Gastroesophageal sphincter (tissue), 4 donors: ENCODE measurements at places on chromosomes 7 and 10. TPM values are rescaled to one million over a fixed set of nuclear protein-coding genes. Genes with fewer than 3 reads are reported as not detected.
A peak's percentile ranks its signal among the peaks of the same experiment; 100 is the strongest.

DNA sequence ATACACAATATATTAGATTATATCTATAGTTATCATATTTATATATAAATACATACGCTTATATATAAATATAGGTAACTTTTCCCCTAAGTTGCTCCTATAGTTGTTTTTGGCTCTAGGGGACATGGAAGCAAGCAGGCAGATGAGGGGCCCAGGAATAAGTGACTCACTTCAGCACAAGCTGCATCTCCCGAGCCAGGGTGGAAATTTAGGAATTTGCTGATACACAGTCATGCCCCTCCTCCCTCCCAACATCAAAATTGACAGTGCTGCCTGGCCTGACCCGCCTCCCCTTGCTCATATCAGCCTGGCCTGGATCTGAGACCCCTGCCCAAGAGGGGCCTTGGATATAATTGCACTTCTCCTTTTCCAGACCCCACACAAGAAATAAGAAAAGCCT, 33.8 kb downstream of the MKI67 start:
- ATAC-seq = no peak

The ADAP1 gene
- total RNA-seq = 106 TPM

The TMEM184A gene
- 1.5 TPM for total RNA-seq

The UFSP1 gene
- 5.4 TPM for total RNA-seq

DNA sequence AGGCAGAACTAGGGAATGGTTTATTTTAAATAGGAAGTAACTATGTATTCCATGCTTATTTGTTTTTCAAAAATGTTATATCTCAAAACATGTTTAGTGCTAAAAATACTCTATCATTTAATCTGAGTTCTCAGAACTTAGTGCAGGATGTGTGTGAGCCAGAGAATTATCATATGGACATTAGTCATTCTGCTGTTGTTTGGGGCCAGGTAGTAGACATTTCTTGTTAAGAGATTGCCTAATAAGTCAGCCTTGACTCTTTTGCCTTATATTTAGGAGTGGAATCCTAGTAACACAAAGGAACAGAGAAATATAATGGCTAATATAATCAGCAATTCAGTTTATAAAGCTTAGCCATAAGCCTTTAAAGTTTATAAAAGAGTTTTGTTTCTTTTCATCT, 149.8 kb downstream of the CCSER2 start:
- ATAC-seq = no peak

GRCh38 chr10:111107023-111107422, 30.2 kb downstream of the ADRA2A start:
- ATAC-seq = no peak

DNA sequence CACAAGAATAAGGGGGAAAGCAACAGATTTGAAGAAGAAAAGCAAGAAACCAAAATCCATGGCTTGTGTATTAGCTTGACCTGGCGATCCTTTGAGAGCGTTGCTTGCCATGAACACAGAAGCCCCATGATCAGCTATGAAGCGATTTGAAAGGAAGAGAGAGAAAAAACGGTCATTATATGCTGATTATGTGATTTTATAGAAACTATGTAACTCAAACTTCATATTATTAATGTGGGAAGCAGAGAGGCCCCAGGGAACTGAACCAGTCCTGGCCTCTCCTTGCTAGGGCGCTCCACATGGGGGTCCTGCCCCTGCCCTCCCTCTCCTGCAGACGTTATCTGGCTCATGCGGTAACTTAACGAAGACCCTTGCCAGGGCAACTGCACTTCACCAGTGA, 306.1 kb upstream of the ADARB2 start:
- no peak for ATAC-seq

The RAPGEF5 gene
- total RNA-seq = 24.2 TPM

- ATAC-seq = no peak
Measured at GRCh38 chr10:90018819-90019218, 317.4 kb downstream of the KIF20B start.

The AQP1 gene
- 462 TPM for total RNA-seq

The ITPRID1 gene
- not detected for total RNA-seq

DNA sequence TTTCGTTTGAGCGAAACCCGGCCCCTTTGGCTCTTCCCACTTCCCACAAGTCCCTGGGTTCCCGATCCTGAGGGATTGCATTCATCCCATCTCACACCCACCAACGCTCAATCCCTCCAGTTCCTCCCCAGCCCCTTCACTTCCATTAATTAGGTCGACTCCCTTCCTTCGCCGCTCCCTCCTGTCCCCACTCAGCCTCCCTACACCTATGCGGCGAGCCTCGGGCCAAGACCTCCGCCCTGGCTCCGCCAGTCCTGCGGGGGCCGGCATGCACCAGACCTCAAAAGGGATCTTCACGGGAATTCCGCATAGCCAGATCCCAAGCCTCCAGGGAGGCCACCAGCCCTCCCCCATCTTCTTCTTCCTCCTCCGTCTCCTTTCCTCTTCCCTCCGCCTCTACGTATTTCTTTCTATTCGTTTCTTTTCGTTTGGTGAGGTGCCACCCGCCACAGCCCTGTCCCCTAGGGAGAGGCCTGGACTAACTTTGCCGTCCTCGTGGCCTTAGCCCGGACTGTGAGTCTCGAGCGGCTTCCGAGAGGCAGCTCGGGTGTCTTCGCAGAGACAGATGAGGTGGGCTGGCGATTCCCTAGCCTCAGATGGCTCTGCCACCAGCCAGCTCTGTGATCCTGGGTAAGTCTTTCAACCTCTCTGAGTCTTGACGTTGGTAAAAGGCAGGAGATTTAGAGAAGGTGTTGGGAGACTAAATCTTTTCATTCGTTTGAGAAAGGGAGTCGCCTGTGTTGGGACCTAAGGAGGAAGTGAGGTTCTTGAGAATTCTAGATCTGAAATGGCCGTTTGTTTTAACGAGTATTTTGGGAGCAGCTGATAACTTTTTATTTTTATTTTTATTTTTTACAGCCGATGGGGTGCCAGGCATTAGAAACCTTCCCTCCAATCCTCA, 8.1 kb upstream of the LBX1 start:
- no peak for ATAC-seq

DNA sequence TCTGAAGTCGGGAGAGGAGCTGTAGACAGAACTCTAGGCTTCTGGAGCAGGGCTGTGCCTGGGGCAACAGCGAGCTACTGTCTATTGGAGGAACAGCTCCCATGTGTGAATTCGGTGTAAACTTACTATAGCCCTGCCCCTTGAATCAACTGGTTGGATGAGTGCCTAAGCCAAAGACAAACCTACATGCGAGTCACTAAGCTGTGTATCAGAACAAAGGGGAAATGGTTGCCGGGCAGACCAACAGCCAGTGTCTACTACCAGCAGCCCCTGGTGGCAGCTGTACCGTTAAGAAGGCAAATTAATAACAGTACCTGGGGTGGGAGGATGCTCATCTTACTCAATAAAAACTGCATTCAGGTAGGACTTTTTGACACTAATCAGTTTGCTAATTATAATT, 343.6 kb downstream of the ACTR3B start:
- ATAC-seq = no peak

- no peak for ATAC-seq
Measured at GRCh38 chr10:18359812-18360211, 219.6 kb downstream of the CACNB2 start.

DNA sequence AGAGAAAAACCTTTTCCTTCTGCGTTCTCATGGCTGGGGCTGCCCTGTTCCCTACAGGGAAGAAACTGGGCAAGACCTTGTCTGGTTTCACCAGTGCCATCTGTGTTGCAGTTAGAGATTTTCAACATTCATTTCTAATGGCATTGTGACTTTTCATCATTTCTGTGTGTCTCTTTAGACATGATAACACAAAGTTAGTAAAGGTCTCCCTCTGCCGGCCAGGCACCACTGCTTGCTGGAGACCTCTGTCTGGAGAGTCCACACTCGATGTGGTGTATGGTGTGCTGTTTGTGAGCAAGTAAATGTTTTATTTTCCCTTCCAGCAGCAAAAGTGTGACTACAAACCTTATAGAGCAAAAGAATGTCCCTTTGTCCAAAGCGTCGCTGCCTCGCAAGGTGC, 213.5 kb downstream of the PAXIP1 start:
- no peak for ATAC-seq

DNA sequence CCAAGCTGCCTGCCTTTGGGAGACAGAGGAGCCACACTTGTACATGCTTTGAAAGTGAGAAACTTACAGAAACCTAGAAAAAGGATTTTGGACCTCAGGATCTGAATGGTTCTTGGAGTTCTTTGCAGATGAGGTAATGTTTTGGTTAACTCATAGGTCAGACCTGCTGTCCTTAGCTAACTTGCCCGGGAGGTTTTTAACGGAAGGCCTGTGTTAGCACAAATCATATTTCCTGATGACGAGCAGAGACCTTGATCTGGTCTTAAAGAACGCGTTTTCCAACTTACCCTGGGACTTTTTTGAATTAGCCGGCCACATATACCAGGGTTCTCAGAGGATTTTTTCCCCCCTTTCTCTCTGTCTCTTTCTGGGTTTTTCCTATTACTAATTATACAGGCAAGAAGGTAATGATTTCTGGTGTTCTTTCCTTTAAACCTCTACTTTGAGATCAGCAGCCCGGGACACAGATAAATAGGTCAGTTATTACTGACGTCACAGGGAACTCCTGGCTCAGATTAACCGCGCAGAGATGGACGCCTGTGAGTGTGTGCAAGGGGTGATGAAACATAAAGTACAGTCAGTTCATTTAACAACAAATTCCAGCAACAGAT, 101.7 kb upstream of the KLF6 start:
- peak; percentile 82 for ATAC-seq

GRCh38 chr10:109893386-109893785, 29.9 kb downstream of the XPNPEP1 start:
- ATAC-seq = no peak

GRCh38 chr7:51279391-51280023, 37.1 kb downstream of the COBL start:
- ATAC-seq = no peak

DNA sequence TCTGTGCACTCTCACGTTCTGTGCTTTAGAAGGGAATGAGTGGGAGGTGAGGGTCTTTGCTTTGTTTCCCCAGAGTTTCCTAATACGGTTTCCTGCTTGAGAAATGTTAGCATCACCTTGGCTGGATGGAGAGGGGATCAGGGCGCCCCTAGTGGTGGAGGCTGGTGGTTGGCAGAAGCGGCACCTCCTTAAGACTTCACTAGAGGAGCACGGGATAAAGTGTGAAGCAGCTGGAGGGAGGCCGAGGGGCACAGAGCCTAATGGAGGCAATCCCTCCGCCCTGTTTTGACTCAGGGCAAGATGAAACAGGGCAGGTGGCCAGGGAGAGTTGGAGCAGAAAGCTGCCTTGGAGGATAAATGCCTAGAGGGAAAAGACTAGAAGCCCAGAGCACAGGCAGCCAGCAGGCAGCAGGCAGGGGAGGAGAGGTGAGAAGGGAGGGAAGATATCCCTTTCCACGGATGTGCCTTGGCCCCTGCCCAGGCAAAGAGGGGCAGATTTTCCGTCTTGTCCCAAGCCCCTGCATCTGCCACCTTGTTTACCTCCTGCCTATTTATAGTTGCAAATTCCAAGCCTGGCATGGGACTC, 56.0 kb upstream of the BTRC start:
- peak; percentile 53 for ATAC-seq

The SEMA3A gene
- 36.2 TPM for total RNA-seq

GRCh38 chr10:2631557-2632205, 435.7 kb upstream of the PFKP start:
- no peak for ATAC-seq

DNA sequence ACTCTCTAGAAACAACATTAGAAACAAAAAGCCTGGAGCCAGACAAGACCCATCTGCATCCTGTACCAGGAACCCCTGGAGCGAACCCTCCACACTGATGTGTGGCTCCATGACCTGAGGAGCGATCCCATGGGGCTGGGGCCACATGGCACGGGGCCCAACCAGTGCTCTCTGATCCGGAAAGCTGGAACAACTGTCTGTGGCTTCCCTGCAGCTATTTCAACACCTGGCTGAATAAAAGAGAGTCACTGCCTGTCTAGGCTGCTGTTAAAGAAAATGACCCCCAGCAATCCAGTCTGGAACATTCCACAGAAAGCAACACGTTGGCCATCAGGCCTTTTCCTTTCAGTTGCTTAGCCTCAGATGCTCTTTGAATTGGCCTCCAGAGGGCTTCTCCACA, 20.9 kb downstream of the UROS start:
- no peak for ATAC-seq

GRCh38 chr7:148697256-148698006, 1.3 kb upstream of the CUL1 start:
- peak; percentile 31 for ATAC-seq

The PCGF6 gene
- total RNA-seq = 18.4 TPM

DNA sequence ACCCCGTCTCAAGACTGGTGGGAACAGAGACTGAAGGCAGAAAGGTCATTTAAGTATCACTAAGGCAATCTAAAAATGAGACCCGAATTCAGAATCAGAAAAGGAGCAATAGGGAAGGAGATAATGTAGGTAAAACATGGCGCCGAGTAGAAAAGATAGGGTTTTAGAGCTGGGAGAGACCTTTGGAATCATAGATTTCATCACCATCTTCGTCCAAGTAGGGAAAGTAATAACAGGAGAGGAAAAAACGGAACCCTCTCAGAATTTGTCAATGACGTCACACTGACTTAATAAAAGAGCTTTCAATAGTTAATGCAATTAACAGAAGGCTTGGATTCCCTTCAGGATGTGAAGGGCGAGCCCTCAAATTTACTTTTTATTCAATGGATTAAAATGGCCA, 1.0 kb upstream of the UBN2 start:
- ATAC-seq = no peak

DNA sequence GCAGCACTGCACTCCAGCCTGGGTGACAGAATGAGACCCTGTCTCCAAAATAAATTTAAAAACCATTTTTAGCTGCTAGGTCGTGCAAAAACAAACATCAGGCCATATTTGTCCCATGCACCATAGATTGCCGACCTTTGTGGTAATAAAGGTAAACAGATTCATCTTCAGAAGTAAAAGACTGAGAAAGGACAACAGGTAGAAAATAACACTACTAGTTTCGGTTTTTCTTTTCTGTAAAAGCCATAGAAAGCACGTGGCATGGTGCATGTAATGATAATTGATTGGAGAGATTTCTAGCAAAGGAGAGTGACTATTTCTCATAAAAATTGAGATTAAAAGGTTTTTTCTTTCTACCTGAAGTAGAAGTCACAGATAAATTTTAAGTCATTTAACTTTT, 93.9 kb downstream of the DNAH11 start:
- ATAC-seq = no peak

DNA sequence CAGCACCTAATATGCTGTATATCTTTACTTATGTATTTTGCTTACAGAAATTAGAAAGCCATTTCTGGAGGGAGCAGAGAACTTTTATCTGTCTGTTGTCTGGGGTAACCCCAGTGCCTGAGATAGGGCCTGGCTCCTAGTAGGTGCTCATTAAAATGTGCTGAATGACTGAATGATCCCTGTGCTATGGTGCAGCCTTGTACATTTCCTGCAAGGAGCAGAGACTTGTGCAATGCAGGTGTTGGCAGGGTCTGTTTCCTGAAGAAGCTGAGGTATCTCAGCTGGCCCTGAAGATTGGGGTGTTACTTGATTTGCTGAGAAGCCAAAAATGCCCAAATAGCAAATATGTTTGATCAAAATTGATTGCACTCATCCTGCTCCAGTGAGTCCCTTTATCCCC, 65.5 kb downstream of the RAMP3 start:
- no peak for ATAC-seq

DNA sequence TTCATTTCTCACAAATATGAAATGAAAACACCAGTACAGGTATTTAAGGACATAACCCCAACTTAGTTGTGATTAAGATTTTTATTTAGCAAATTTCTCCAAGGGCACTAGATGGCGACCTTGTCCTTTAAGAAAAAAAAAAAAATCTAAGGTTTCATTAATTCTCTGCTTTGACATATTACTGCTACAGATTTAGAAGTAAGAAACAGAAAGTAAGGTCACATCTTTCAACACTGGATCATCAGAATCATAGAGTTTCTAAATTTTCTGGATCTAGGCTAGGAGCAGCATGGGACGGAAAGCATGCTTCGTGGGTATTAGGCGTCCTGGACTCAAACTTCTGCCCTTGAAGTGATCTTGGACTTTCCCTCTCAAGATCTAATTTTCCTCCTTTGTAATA, 85.5 kb upstream of the PRKG1 start:
- ATAC-seq = no peak
